ENCODE measurements at places on chromosomes 3 and 15.
A peak's percentile ranks its signal among the peaks of the same experiment; 100 is the strongest.

- DNase-seq, result no peak
These were observed 11.6 kb upstream of the EPHB3 start for GRCh38 chr3:184549796-184550577.

DNA sequence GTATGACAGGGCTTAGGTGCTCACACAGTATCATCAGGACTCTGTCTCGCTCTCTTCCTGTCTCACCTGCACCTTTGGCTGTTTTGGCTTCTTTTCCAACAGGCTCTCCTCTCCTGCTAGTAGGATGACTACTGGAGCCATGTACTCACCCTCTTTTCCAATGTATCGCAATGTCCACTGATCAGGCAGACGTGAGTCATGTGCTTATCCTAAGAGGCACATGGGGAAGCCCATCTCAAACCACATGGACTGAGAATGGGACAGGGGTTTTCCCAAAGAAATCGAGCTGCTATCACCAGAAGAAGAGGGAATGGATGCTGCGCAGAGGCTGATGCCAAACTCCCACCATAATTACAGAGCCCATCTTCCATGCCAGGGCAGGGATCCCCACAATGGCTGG, 180.6 kb downstream of the IL5RA start:
- no peak for DNase-seq

DNA sequence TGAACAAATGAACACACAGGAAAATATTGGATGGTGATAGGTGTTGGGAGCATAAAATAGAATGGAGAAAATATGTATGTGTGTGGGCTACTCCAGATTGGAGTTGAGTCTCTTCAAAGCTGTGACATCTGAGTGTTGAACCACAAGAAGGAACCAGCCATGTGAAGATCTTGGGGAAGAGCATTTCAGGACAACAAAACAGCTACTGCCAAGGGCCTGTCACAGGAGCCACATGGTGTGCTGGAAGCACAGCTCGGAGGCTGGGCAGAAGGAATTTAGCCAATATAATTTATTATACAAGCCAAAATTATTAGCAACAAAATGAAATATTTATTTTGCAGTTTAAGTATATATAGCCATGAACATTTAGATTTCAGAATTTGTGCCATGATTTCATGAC, 108.3 kb upstream of the FGF7 start:
- DNase-seq, result no peak

DNA sequence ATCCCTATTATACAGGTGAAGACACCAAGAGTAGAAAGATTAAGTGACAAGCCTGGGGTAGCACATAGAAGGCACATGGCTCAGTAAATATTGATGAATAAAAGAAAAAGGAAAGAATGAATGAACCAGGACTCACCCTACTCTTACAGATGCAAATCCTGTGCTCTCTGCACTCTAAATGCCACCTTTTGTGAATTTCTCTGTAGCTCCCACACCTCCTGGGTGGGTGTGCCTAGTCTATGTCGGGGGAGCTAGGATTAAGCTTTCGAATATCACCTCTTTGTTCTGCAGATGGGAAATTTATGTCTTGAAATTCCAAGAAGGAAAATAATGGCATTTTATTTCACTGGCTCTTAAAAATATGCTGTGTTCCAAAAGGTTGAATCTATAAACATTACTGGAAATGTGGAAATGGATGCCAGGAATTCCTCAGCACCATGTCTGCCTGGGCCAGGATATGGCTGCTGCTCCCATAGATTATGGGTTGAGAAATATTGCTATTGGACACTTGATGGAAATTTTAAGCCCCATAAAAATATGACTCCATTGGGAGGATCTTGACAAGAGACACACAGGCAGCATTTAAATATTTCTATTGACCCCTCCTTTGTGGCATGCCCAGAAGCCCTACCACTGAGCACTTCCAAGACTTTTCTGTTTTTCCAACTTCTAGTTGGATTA, 43.3 kb downstream of the CCNB2 start:
- no peak for DNase-seq

- no peak for DNase-seq
These were observed 527.9 kb upstream of the MDFIC2 start for GRCh38 chr3:70840106-70840870.

- no peak for DNase-seq
These were observed 8.7 kb downstream of the SLC27A2 start for GRCh38 chr15:50190723-50191122.

DNA sequence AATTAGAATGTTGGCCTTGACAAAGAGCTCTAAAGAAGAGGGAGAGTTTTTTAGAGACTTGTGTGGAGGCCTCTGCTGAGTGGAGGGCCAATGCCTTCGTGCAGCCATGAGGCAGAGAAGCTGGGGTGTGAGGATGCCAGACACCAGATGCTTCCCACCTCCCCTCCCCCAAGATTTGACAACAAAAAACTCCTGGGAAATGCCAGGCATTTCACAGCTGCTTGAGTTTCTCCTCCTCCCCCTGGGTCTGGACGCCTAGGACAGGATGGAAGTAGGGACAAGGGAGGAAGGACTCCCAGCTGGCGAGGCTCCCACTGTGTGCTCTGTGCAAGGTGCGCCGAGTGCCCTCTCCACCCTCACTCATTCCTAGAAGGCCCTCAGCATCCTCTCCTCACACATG, 20.1 kb downstream of the TGM4 start:
- no peak for DNase-seq

GRCh38 chr3:28286595-28286994, 45.2 kb downstream of the CMC1 start:
- no peak for DNase-seq

GRCh38 chr15:99719096-99719541, 14.1 kb downstream of the LYSMD4 start:
- DNase-seq, result no peak

GRCh38 chr3:170589113-170589512, 3.2 kb upstream of the SLC7A14 start:
- no peak for DNase-seq

DNA sequence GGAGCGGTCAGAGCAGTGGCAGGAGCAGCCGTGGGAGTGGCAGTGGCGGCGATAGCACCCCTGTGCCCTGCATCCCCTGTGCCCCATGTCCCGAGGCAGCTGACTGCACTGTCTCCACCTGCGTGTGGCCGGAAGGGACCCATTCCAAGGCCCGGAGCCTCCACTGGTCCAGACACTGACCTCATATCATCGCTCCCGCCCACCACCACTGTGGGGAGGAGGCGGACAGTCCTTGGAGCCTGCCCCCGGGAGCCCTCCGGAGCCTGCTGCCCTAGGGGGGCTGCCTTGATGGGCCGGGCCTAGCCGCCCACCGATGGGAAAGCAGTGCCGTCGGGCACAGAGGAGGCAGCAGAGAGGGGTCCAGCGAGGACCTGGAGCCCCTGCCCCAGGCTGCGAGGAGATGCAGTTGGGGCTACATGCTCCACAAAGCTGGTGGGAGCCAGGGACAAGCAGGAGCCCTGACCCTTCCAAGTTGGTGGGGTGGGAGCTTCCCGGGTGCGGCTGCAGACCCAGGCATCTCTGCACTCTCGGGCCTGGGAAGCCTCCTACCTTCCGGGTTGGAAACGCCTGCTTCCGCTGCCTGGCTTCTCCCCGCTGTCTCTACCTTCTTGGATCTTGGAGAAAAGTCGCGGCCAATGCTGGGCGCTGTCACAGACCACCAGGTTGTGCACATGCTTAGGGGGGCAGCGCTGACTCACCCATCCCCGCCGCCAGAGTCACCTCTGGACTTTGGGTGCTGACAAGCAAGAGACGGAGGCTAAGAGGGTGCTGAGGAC, 283.2 kb upstream of the ROBO1 start:
- no peak for DNase-seq

DNA sequence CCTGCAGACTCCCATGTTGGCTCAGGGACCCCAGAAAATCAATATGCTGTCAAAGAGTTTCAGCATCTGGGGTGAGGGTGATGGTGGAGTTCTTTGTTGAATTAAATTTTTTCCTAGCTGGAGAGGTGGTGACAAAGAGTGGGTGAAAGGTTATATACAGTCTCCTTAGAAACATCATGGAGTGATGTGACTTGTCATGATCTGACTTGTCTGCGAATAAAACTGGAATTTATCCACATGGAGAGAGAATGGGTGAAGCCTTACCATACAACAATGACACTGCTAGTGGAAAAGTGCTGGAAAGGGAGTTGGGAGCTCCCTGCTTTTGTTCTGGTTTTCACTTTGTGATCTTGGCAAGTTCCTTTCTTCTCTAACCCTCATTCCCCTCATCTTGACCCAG, 75.0 kb downstream of the ARNT2 start:
- DNase-seq, result no peak

DNA sequence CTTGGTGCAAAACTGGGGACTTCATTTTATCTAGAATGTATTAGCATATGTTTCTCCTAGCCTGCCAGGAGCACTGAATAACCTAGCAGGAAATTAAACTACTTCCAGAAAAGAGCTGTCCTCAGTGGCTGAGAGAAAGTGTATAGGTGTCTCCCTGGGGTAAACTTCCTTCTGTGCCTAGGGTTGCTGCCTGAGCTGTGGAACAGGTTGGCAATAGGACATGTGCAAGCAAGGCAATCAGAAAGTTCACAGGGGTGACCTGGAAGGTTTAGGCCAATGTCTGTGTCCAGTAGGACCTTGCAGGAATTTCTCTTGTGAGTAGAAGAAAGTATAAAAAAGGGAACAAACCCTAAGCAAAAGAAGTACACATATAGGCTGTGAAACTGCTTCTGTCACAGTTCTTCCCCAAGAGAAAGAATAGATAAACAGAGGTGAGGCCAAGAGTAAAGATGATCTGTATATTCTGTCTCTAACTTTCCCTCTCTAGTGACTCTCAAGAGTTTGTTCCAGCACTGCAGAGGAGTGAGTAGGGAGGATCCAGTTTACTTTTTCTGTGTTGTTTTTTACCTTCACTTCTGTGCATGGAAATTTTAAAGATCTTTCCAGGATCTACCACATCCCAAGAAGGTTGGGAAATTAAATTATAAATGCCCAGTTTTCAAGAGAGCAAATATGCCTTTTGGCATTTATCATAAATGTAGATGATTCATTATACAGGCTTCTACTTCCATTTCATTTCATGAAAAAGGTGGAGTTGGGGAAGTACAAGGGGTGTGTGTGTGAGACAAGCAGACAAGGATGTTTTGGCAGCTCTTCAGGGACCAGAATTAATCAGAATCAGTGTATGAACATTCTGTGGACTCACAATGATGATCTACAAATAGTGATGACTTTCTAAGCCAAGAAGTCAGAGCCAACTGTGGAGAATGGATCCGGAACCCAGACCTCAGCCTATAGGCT, 155.2 kb downstream of the RBPMS2 start:
- DNase-seq, result no peak

- peak; percentile 52 for DNase-seq
These were observed 96.1 kb upstream of the CHD2 start for GRCh38 chr15:92803852-92804609.

- DNase-seq, result no peak
These were observed 319.1 kb upstream of the TBL1XR1 start for GRCh38 chr3:177516158-177517011.

DNA sequence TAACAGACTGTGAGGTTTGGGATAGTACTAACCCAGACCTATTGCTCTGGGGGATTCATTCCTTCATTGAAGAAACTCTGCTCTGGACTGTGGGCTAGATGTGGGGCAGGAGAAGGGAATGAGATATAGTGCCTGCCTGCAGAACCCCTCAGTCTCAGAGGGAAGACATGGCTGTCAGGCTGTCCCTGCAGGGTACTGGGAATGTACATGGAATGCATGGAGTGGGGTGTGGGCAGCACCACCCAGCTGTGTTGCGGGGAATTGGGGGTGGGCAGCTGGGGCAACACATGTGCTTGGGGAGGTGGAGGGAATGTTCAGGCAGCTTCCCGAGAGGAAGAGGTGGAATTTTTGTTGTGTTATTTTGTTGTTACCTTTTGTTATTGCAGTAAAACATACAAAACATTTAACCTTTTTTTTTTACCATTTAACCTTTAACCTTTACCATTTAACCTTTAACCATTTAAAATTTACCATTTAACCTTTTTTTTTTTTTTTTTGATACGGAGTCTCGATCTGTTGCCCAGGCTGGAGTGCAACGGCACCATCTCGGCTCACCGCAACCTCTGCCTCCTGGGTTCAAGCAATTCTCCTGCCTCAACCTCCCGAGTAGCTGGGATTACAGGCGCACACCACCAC, 7.3 kb downstream of the PAQR5 start:
- no peak for DNase-seq

- DNase-seq, result no peak
These were observed 151.2 kb downstream of the MYRIP start for GRCh38 chr3:39960515-39961191.

DNA sequence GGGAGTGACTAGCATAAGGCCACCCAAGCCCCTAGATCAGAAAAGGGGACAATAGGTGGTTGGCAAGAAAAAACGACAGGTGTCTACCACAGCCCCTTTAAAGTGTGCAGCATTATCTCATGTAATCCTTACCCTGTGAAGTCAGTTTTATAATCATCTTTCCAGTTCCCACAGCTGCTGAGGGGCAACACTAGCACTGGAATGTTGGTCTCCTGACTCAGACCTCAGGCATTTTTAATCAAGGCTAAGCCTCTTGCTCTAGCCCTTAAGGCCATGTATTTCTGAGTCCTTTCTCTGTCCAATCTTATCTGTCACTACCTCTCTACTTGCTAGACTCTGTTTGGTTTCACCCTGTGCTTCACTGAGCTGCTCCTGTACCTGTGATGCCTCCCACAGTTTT, 171.7 kb downstream of the TLE3 start:
- no peak for DNase-seq

- no peak for DNase-seq
These were observed 57.9 kb upstream of the SELENOK start for GRCh38 chr3:53949541-53949940.

- no peak for DNase-seq
These were observed 213.7 kb upstream of the ADAMTS9 start for GRCh38 chr3:64901522-64901885.

GRCh38 chr3:42656680-42657610, 3.4 kb downstream of the ZBTB47 start:
- DNase-seq, result no peak

DNA sequence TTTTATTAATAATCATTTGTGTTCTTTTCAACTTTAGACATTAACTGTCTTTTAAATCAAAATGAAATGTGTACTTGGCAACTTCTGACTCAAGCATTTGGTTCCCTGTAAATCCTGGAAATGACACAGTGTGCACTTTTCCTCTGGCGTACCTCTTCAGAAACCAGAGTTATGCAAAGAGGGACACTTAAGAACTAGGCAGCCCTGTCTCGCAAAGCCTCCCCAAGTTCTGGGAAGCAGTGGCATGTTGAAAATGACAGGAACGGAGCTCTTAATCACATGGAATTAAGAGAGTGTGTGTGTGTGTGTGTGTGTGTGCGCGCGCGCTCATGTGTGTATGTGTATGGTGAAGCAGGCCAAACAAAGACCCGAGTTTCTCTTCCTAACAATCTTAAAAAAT, 707.4 kb downstream of the MECOM start:
- DNase-seq, result no peak

- no peak for DNase-seq
These were observed 23.7 kb upstream of the C3orf49 start for GRCh38 chr3:63795438-63795837.

DNA sequence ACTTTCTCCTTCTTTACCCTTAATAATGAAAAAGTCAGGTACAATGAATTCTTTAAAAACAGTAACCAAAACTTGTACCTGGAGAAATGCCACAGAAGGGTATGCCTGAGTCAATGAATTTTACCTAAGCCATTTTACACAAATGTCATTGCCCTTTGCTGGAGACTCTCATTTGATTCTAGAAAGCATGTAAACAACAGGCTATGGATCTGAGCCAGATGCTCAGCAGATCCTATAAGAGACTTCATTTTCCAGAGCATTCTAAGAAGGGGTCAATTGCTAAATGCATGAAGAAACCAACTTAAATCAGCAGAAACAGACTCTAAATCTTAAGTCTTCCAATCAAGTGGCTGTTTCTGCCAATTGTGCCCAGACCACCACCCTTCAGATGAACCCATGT, 83.8 kb upstream of the GALNT15 start:
- DNase-seq, result no peak

All from activated CD4-positive, alpha-beta T cell treated with anti-CD3 and anti-CD28 coated beads, Interleukin-2, amount 50 U/mL, for 24 hours (primary cell).